ENCODE measurements at places on chromosomes 1 and 21. TPM values are rescaled to one million over a fixed set of nuclear protein-coding genes. Genes with fewer than 3 reads are reported as not detected.

RNF187 gene
- 83.2 TPM for total RNA-seq

OR2L13 gene
- not detected for total RNA-seq

- DNase-seq, result no peak
Observed at GRCh38 chr1:10490286-10490970, 15.7 kb downstream of the PEX14 start.

- DNase-seq, result no peak
Observed at GRCh38 chr1:208524925-208525324, 280.7 kb upstream of the PLXNA2 start.

- DNase-seq, result no peak
Observed at GRCh38 chr1:204813522-204813921, 57.1 kb upstream of the NFASC start.
